ENCODE measurements at places on chromosomes 12 and 14.

DNA sequence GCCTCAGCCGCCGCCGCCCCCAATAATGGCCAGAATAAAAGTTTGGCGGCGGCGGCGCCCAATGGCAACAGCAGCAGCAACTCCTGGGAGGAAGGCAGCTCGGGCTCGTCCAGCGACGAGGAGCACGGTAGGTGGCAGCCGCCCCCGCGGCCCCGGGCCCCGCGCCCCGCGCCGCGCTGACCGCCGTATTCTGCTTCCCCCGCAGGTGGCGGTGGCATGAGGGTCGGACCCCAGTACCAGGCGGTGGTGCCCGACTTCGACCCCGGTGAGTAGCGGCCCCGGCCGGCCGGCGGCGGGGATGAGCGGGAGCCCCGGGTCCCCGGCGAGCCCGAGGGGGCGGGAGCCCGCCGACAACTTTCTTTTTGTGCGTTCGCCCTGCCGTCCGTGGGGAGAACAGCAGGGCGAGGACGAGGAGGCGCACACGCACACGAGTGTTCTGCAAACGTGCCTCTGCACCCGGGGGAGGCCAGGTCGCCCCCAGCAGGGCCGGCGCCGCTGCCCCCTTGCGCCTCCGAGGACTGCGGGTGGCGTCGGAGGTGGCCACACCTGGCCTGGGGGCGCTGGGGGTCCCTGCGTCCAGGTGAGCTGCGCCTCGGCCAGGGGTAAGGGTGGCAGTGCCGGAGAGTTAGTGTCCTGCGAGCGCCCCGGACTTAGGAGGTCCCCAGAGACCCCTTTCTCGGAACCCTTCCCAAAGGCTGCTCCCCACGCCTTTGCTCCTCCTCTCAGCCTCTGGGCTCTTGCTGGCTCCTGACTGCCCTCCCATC lies 794 bp downstream of the RCOR1 start:
- DNase-seq: peak; percentile 16

DNA sequence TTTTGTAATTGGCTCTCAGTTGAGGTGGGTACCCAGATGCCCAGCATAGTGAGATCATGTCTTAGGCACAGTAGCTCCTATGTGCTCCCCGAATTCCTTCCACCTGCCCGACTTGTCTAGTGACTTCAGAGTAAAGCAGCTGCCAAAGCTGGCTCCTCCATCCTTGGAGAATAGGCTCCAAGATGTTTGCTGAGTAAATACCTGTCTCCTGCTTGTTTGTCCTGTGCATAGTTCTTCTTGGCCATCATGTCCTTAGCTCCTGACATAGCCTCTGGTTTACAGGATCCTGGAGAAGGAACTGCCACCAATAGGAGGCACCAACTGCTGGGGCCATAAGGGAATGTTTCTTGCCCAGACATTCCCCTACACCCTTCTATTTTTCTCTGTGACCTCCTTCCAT lies 52.6 kb upstream of the CISTR start:
- DNase-seq: no peak

- DNase-seq: no peak
These were observed 129.1 kb downstream of the KITLG start for GRCh38 chr12:88451205-88451604.

DNA sequence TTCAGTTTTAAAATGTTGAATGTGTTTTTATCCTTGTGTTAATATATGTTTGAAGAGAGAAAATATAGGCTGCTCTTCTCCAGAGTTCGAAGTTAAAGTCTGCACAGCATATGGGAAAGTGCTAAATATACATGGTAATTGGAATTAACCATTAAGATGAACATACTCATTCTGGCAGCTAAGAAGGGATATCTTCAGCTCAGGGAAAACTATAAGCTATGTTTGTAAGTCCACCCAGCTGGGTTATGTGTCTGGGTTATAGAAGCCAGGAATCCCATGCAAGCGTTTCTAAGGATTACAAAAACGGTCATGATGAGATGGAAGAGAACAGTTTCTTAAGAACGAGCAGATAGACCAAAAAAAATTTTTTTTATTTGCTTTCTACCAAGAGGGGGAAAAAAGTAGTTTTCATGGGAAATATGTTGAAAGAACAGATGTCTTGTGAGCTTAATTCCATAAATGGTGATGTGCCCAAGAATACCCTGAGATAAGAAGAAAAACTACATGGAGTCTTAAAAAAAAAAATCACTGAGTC lies 198.9 kb downstream of the FBXL14 start:
- DNase-seq: no peak

- no peak for DNase-seq
These were observed 417.1 kb downstream of the AEBP2 start for GRCh38 chr12:19856389-19856788.
